ENCODE measurements at places on chromosomes 6 and 20. TPM values are rescaled to one million over a fixed set of nuclear protein-coding genes. Genes with fewer than 3 reads are reported as not detected.
A peak's percentile ranks its signal among the peaks of the same experiment; 100 is the strongest.

- DNase-seq: no peak
Observed at GRCh38 chr6:77466451-77467437, 3.5 kb upstream of the HTR1B start.

- DNase-seq: no peak
Observed at GRCh38 chr6:133298801-133299200, 57.6 kb downstream of the EYA4 start.

DNA sequence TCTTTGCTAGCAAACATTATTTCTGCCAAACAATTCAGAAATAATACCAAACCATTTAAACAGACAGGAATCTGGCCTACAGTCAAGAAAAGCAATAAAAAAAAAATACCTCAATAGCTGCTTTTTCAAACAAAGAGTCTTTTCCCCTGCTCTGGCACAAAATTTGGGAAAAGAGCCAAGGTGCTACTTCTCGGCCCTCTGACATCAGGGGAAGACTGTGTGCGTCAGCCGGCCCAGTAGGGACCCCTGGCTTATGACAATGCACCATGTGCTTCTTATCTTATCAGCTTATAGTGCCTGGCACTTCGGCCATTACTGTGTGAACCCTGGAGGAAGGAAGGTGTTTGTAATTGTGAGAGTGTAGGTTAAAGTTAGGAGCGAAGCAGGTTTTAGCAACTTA, 89.4 kb downstream of the PDE10A start:
- peak; percentile 5 for DNase-seq

DNA sequence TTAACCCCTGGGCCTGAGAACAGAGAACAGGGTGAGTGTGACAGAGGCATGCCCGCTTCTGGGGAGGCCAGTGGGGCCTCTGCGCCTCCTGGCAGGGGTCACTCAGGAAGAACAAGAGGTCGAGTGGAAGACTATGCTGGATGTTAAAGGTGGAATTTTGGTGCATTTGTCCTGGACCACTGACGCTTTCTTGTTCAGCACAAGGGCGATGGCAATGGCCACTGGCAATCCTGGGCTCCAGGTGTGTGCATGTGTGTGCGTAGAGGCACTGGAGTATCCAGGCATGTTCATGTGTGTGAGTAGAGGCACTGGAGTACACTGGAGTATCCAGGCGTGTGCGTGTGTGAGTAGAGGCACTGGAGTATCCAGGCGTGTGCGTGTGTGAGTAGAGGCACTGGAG, 23.5 kb upstream of the NPBWR2 start:
- no peak for DNase-seq

Gene BNIP5
- not detected for total RNA-seq

DNA sequence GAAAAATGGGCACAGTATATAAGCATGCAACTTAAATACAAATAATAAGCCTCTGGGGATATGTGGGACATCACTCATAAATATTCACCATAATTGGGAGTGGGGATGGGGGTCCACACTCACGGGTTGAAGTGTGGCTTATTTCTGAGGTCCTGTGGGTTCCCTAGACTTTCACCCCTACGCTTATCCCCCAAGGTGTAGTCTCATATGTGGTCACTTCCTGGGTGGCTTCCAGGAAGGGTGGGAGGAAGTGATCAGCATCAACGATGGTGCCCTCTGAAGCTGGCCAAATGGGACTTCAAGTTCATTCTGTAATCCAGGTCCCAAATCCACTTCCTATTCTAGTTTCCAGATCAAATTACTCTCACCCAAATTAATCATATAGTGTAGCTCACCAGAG, 59.5 kb downstream of the GNAS start:
- no peak for DNase-seq

DNA sequence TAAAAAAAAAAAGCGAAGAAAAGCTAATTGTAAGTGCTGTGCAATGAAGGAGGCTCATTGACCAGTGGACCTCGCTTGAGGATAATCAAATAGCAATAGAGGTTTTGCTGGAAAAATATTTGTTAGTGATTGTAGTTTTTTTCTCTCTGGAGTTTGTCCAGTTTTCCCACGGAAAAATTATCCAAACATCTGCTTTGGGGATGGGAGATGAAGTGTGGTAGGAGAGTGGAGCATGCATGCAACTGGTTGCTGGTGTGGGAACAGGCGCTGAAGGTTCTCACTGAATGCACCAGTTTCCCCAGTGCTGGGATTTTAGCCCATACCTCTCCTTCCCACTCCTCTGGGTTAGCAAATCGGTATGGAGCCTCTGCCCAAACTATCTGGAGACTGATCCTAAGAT, 281.7 kb upstream of the TAB2 start:
- no peak for DNase-seq

DNA sequence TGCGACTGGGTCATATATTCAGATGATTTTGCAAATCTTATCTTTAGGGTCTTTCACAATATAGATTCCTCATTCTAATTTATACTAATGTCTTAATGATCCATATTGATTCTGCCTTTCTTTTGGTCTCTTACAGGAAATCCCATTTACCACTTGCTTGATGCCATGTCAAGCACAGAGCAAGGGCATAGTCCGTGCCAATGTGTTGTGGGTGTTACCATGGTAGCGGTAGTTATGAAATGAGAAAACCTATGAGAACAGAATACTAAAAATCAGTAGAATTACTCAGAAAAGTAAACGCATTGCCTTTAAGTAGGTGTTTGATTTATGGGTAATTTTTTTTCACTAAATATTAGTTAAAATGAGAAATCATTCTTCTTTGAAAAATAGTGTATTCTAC, 153.9 kb upstream of the RAB32 start:
- no peak for DNase-seq

Gene SOBP
- 2.9 TPM for total RNA-seq

Gene CCN5
- 4.2 TPM for total RNA-seq

GRCh38 chr6:27650620-27651370, 177.9 kb upstream of the ZNF184 start:
- DNase-seq: peak; percentile 75

Gene SLA2
- not detected for total RNA-seq

Gene SLC35F1
- 0.18 TPM for total RNA-seq

DNA sequence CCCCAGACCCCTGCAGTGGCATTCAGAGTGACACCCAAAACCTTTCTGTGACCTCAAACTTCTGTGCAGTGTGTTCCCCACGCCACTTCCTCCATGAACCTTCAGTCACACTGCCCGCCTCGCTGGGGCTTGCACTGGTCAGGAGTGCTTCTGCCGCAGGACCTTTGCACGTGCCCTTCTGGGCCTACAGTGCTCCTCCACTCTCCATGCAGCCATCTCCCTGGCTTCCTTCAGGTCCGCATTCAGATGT, 27.1 kb downstream of the SYNJ2 start:
- DNase-seq: no peak

- DNase-seq: no peak
Observed at GRCh38 chr20:38186788-38187221, 21.7 kb upstream of the TGM2 start.

Gene DEFB113
- total RNA-seq: not detected

Gene SLC22A1
- not detected for total RNA-seq

Gene AVP
- total RNA-seq: not detected

GRCh38 chr6:11251553-11252360, 19.3 kb upstream of the NEDD9 start:
- no peak for DNase-seq

Gene HLA-DPB1
- total RNA-seq: 25.4 TPM

Data from H4 (cell line).